ENCODE measurements at places on chromosomes 5 and 9.
A peak's percentile ranks its signal among the peaks of the same experiment; 100 is the strongest.

DNA sequence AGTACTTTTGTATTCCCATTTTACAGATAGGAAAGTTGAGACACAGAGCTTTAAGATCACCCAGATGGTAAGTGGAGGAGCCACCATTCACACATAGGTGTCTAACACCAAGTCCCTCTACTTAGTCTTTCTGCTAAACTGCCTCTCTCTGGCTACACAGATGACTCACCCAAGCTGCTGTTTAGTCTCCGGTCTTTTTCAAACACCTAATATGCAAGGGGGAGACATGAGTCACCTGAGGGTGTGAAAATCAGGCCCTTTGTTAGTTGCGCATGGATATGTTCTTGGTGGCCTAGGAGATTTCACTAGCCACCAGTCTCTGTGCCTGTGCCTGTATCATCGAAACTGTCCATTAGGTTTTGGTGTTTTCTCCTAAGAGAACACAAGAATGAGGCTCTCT is 117.8 kb downstream of the MAST4 start:
- DNase-seq: no peak

DNA sequence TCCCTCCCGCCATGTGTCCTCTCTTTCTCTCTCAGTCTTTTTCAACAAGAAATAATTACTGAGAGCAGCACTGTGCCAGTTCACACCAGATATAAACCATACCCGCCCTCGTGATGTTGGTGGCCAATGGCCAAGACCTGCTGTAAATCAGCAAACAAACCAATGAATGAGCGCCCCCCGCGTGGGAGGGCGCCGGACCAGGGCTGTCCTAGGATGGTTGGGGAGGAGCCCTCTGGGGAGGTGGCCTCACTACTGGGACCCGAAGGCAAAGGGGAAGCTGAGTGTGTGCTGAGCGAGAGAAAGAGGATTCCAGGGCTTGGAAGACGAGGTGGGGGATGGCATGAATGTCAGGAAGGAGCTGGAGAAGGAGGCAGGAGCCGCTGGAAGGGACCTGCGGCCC is 51.2 kb upstream of the BARHL1 start:
- no peak for DNase-seq

DNA sequence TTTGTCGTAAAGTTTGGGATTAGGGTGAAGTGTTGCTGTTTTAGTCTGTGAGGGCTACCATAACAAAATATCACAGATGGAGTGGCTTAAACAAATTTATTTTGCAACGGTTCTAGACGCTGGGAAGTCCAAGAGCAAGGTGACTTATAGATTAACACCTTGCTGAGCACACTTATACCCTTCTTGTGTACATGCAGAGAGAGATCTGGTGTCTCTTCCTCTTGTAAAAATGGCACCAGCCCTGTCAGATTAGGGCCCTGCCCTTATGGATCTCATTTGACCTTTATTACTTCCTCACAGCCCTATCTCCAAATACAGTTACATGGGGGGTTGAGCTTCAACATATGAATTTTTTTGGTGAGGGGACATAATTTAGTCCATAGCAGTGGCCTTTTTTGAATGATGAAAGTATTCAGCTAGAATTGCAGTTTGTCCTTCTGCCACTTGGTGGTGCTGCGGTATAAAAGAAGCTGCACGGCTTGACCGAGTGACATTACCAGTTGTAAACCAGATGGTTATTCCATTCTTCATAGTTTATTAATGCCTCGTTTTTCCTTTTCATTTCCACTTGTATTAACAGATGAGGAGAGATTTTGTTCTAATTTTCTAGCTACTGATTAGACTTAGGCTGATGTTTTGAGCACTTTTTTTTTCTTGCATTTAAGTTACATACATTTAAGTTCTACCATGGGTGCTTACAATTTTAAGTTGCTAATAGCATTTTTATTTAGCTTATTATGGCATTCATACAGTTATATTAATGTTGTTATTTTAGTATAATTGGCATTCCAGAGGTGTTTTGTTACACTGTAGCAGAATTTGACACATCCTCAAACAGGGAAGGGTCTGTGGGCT is 19.4 kb downstream of the DCP2 start:
- DNase-seq: peak; percentile 61

DNA sequence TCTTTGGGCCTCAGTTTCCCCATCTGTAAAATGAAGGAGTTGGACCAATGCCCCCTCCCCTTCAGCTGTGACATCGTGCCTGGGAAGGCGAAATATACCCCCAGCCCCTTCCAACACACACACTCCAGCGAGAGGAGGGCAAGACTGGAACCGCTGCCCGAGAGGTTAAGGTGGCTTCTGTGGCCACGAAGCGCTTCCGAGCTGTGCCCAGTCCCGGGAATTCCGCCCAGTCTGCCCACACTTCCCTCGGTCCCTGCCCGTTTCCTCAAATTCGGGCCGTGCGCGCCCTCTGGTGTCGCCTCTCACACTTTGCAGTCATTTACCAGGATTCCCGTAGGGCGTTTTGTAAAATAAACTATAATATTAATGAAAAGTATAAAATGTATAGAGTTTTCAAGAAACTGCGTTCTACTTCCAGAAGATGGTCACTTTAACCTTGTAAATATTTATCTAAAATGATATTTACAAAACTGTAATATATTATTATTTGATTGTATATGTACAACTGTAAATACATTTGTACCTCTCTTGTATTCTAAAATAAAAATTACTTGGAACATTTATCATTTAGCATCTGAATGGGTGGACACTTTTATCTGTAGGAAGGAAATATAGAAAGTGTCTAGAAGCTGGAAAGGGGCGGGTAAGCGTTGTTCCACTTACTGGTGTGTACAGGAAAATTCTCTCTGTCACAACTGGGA is 11.0 kb upstream of the EXOSC2 start:
- DNase-seq: peak; percentile 74

DNA sequence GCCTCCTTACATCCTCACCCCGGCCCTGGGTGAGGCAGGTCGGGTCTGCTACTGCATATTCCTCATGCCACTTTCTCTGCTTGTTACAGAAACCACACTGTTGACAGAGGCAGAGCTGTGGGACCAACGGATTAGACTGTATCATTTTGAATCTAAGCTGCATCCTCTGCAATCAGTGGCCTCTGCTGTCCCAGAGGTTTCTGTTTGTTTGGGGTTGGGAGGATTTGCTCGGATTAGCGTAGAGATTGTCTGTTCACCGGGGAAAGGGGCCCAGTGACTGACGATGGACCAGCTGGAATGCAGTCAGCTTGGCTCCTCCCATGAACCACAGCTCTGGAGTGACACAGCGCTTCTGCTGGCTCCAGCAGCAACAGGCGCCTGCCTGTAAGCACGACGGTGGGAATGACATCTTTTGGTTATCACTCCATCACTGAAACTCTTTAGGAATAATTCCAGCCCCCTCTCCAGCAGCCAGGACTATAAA is 37.3 kb upstream of the ADRA1B start:
- peak; percentile 17 for DNase-seq

- no peak for DNase-seq
Measured at GRCh38 chr5:80698369-80698768, 43.6 kb upstream of the DHFR start.

- no peak for DNase-seq
Measured at GRCh38 chr5:128534726-128535125, 3.3 kb downstream of the FBN2 start.

- DNase-seq: no peak
Measured at GRCh38 chr5:167949435-167949834, 342.0 kb upstream of the WWC1 start.

DNA sequence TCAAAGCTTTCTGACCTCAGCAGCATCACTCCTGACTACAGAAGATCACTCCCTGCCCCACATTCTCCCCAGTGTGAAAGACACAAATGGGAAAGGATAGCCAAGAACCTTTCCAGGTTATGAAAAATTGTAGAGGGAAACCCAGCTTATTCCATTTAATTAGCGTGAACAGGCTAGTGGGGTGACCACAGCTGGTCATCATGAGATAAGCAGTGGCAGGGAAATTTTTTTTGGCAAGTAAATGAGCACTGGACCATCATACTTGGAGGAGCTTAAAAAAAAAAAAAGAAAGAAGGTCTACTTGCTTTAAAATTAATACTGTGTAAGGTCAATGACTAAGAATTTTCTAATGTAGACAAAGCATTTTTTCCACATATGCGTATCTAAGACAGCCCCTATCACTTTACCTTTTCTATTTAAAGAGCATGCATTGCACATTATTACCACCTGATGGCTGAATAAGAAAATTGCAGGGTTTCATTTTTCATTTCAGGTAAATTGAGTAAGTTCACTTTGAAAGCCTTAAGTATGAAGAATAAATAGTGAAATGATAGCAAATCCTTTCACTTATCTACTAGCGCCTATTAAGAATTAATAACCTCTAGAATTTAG is 123.6 kb downstream of the ELAVL2 start:
- DNase-seq: no peak

DNA sequence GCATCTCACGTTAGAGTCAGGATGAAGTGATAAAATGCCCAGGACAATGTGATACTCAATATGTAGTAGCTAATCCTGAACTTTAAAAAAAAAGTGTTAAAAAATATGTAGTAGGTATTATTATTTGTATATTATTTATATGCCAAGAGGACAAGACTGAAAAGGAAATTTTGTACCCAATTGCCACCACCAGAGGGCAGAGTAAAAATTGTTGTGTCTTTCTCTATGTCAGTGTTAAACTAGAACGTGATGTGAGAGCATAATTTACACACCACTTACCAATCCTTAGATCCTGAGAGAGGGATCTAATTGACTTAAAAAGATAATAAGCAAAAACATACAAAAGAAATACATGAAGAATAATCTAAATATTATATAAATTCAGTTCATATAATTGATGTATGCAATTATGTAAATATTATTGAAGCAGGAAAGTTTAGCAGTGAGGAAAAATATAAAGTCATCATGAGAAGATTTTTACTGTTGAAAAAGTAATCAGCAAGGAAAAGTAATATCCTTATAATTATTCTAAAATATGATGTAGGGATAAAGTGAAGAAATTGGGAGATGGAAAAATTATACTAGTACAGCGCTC is 288.9 kb downstream of the RAB3C start:
- no peak for DNase-seq

DNA sequence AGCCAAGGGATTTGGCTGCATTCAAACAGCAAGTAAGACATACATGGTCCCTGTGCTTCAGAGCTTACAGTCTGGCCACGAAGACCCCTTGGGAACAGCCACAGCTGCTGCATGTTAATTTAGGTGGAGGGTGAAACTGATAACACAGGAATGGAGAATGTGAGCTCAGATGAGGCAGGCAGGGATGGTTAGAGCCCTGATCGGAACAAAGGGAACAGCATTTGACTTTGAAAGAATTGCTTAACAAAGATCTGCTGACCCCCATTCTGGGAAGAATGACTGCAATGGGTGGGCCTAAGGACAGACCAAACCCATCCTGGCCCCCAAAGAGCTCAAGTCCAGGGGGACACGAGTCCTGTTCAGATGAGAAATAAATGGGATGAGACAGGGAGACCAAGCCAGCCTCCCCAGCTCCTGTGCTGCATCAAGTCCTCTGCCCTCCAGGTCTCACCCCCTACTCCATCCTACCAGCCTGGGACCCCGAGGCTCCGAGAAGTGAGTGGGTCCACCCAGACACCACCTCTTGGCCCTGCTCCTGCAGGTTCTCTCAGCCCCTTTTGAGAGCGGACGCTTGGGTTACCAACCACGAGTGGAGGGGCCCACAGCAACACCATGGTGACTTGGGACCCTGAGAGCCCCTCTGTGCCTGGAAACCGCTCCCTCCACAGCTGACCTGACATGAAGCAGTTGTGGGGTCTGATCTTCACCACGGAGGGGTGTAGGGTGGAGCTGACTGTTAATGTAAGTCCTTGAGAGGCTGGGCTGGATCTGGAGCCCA is 50.8 kb downstream of the OLFM1 start:
- DNase-seq: no peak

GRCh38 chr5:152532714-152533113 is 127.6 kb upstream of the NMUR2 start:
- peak; percentile 58 for DNase-seq

DNA sequence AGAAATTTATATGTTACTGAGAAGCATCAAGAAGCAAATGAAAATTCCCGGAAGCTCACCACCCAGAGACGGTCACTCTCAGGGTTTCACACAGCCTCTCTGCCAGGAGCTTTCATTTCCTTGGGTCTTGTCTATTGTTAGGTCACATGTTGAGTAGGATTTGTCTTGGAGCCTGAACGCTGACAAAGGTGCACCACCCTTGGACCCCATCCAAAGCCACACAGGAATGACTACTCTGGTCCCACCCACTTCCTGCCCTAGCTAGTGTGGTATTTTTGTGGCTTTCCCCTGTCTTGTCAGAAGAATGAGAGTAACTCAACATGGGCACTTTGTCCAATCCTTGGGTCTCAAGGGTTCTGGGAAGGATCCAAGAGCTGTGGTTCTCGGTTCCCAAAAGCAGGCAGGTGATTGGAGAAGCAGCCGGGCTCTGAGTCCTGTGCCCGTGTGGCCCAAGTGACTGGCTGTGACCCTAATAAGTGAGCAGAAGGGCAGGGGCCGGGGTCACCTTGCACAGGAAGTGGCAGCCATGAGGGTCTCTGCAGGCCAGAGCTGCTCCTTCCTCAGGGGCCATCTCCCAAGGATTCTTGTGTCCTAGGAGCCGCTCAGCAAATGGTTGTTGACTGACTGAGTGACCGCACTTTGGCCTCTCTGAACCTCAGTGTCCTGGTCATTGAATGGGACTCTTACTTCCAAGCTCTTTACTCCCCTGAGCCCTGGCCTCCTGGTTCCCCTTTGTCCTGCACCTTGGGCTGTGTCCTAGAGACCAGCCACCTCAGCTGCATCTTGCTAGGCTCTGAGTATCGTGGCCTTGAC is 6.9 kb downstream of the FGD3 start:
- no peak for DNase-seq

DNA sequence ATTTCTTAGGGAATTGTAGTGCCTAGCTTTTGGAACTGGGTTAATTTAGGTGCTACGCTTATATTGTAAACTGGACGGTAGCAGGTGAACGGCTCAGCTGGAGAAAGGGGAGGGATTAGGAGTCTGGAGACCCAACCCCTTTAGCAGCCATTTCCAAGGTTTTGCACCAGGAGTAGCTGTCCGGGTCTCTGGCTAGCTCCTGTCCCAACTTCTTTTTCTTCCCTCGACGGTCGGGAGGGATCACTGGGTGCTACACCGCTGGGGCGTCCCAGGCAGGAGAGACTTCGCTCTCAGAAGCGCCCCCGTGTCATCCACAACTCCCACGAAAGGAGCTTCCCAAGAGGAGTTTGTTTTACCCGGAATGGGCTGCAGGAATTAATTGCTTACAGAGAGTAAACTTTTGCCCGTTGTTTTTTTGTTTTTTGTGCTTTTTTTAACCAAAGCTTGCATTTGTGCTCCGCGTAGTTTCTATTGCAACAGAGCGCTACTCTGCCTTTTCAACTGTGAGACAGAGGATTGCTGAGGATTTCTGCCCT is 1640.9 kb upstream of the C9orf72 start:
- DNase-seq: no peak

DNA sequence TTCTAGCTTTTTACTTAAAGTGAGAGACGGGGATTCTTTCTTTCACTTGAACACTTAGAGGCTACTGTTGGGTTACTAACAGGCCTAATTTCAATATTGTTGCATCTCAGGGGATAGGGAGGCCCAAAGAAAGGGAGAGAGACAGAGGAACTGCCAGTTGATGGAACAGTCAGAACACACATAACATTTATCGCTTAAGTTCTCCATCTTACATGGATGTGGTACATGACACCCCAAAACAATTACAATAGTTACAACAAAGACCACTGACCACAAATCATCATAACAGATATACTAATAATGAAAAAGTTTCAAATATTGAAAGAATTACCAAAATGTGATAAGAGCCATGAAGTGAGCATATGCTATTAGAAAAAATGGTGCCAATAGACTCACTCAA is 4.3 kb upstream of the RIC1 start:
- DNase-seq: no peak

- DNase-seq: no peak
Measured at GRCh38 chr5:53359916-53360517, 120.4 kb upstream of the FST start.

- no peak for DNase-seq
Measured at GRCh38 chr9:115328228-115328627, 210.3 kb upstream of the TNC start.
